WTC11 (cell line): ENCODE measurements at places on chromosomes 7 and 10. TPM values are rescaled to one million over a fixed set of nuclear protein-coding genes. Genes with fewer than 3 reads are reported as not detected.

DNA sequence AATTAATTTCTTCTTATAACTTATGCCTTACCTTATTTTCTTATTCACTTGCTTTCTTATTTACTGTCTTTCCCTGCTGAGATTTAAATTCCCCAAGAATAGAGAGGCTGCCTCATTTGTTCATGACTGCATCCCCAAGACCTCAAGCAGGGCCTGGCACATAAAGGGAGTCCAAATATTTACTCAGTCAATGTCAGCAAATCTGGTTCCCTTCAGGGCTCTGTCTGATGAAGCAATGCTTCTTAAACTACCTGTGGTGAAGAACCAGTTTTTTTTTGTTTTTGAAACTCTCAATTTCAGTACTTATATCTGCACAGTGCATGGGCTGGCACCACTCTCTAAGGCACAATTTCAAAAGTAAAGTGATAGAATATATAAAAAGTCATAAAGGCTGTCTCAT is 4.7 kb downstream of the ZNF239 start:
- no peak for DNase-seq

ADCYAP1R1 gene
- 8.7 to 9.9 TPM (median 9.8 TPM) in 3 replicates for total RNA-seq

DNA sequence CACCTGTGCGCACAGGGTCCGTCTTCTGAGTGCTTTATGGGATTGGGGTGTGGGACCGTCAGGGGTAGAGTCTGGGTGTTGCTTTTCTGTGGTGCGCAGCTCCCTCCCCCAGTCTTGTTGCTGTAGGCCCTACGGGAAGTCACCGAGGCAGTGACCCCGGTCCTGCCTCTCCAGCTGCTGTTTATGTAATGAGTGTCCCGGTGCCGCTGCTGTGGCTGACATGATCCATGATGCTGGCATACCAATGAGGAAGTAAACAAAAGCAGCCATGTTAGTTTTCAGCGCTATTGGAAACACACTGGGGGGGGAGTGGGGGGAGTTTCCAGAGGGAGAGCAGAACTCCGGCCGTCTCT is 1.1 kb downstream of the TRIM8 start:
- DNase-seq: no peak

- no peak for DNase-seq
Measured at GRCh38 chr10:71333129-71333887, 14.2 kb downstream of the SLC29A3 start.

DNA sequence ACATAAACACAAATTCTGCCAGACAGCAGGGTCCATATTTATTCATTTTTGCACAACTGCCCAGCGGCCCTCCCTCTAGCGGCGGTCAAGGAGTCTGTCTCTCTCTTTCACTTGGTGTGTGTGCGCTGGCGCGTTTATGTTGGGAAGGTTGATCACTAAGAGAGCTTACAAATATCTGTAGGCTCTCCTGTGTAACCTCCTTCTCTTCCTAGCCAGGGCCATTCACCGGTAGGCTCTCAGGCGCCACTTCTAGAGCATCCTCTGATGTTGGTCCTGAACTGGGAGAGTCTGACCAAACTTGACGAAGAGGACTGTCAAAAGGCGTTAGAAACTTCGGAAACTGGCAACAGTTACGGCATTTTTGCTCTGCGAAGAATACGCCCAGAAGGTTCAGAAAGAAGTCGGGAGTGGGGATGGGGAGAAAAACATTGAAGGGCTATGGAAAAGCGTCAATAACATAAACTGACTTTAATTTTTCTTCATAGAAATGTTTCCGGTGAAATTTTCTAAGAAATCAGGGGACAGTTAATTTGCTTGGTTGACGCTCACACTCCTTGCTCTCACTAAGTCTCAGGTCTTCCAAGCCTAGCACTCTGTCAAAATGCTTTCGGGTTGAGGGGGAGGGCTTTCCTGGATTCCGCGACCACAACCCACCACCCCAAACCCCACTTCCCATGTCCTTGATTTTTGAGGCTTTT is 731.1 kb downstream of the ZWINT start:
- peak; percentile 52 for DNase-seq

- peak; percentile 24 for DNase-seq
Measured at GRCh38 chr10:58326967-58327381, 7.8 kb upstream of the UBE2D1 start.

DNA sequence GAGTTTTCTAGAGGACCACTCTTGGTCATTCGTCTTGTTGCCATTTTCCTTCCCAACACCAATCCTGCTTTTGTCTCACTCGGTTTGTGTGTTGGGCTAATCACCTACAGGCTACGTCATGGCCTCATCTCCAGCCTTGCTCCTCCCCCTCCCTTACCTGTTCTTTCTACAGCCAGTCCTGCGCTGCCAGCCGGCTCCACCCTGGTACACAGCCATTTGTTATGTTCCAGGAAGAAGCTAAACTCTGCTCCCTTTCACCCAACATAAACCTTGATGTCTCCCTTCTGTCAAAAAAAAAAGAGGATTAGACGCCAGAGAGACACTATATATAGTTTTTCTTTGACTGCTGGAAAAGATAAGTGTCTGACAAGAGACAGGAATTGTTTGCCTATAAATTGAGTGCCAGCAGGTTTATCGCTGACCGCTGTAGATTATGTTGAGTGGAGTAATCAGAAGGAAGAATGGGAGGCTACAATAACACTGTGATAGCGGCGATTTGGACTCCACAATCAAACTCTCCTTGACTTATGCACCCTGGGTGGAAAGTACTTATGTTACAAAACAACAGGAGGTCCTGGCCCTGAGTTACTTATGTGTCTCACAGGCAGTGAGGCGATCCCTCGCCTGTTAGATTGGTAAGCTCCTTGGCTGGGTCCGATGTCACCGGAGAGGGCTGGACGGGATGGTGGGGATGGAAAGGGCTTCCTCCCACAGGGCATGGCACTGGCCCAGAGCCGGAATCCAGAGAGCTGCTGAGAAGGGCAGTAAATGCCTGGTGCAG is 171.3 kb upstream of the BMPER start:
- DNase-seq: no peak

LRGUK gene
- 1.9 to 3.0 TPM (median 2.7 TPM) in 3 replicates for total RNA-seq

GRCh38 chr10:3564346-3565002 is 220.5 kb downstream of the KLF6 start:
- no peak for DNase-seq

DNA sequence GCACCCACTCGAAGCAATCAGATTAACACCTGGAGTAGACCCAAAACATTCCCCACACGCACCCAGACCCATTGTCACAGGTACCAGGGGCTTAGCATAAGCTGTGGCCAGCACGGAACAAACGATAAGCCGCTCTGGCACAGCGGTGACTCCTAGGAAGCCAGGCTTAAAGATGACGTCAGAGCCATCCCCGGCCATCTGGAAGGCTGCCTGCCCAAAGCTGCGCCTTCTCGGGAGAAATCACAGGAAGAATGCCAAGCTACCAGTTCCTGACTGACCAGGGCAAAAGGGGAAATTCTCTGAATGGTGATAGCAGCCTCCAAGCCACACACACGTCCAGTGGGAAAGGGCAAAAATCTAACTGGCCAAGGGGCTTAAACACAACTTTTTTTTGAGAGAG is 13.0 kb upstream of the WIPI2 start:
- DNase-seq: no peak

DNA sequence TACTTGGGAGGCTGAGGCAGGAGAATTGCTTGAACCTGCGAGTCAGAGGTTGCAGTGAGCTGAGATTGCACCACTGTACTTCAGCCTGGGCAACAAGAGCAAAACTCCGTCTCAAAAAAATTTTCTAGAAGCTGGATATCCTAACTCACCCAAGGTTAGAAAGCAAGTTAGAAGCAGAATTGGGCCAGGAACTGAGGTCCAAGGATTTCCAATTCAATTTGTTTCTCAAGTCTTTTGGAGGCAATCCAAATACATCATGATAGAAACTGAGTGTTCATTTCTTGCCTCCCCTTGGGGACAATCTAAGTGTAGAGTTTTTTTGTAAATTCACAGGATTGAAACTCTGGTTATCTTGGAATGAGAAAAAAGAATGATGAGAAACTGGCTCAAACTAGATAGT is 45.5 kb downstream of the LAMB1 start:
- DNase-seq: no peak

- no peak for DNase-seq
Measured at GRCh38 chr7:139869886-139870285, 40.8 kb downstream of the TBXAS1 start.

DNA sequence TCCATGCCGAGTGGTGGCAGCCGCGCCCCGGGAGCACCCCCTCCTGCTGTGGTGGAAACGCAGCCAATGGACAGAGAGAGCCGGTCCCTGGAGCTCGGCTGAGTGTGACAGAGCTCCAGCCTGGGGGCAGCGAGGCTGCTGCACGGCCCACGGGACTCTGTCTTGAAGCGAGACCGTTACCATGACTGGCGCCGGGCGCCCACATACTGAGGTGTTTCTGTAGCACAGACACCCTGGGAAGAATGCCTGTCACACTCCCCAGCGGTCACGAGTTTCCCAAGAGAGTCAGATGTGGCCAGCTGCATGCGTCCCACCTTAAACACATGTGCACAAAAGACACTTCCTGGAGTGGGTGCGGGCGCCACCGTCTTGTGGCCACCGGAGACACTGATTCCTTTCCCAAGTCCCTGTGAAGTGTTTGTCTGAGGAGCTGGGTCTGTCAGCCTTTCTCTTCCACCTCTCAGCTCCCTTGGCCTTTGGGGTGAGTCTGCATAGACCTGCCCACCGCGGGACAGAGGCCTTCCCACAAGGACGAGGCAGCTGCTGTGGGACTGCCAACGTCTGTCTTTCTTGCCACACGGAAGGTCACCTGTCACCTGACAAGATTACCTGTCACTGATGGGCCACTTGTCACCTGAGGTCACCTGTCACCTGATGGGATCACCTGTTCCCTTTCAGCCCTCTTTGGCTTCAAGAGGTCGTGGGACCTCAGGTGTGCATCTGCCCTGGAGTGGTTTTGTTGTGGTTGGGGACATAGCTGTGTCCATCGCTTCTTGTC is 94.6 kb downstream of the DNAJB6 start:
- no peak for DNase-seq

GRCh38 chr7:34096198-34096651 is 190.9 kb downstream of the BMPER start:
- no peak for DNase-seq

- DNase-seq: no peak
Measured at GRCh38 chr7:122014697-122015096, 129.4 kb downstream of the AASS start.

HOGA1 gene
- total RNA-seq: 0.15 to 0.62 TPM (median 0.55 TPM) in 3 replicates

AZGP1 gene
- total RNA-seq: 1.6 to 2.7 TPM (median 1.8 TPM) in 3 replicates

DNA sequence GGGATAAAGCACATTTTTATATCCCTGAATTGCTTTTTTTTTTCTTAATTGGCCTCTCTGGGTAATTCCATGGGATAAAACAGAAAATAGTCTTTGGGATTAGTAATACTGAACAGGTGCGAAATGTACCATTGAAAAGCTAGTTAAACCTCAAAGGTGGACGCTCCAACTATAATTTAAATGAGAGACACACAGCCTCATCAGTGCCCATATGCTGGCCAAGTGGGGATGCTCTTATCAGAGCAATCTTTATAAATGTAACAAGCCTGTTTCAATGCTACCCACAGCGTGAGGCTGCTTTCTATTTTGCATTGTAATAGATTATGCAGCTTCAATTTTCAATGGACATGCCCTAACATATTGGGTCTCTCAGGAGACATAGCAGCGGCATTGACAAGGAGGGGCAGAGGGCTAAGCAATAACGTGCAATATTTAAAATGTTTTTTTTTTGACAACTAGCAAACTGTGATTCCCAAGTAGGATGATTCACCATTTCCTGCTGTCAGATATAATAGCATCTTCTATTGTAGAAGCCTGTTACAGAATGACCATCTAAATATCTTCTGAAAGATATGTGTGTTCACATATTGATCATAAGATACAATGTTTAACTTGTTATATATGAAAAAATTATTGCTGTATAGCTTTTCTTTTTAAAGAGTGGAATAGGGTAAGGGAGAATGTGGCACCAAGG is 91.3 kb upstream of the BET1 start:
- DNase-seq: no peak

GRCh38 chr10:116093031-116093430 is 180.0 kb downstream of the GFRA1 start:
- no peak for DNase-seq

- DNase-seq: no peak
Measured at GRCh38 chr7:74633451-74633921, 24.0 kb upstream of the GTF2I start.
